ENCODE measurements at places on chromosomes 16 and 17. TPM values are rescaled to one million over a fixed set of nuclear protein-coding genes. Genes with fewer than 3 reads are reported as not detected.

- no peak overlapping the region for H3K4me3 ChIP-seq
- no peaks in the 10 kb centered on the region for H3K36me3 ChIP-seq
- H3K27me3 ChIP-seq, result no peaks in the 10 kb centered on the region
- H3K27ac ChIP-seq, result no peak overlapping the region
- no peak for DNase-seq
- no peaks in the 10 kb centered on the region for H3K4me1 ChIP-seq
Observed at GRCh38 chr16:66491716-66492064, 58.2 kb downstream of the TK2 start.

Gene OSGIN1
- total RNA-seq, result 4.9 TPM

GRCh38 chr17:3905017-3905520, 11.2 kb downstream of the P2RX1 start:
- no peaks in the 10 kb centered on the region for H3K27me3 ChIP-seq
- no peaks in the 10 kb centered on the region for H3K36me3 ChIP-seq
- H3K27ac ChIP-seq, result no peak overlapping the region
- no peaks in the 10 kb centered on the region for H3K4me1 ChIP-seq

- H3K4me1 ChIP-seq, result no peaks in the 10 kb centered on the region
- no peak for DNase-seq
- H3K27me3 ChIP-seq, result no peaks in the 10 kb centered on the region
- no peaks in the 10 kb centered on the region for H3K36me3 ChIP-seq
- no peak overlapping the region for H3K4me3 ChIP-seq
Observed at GRCh38 chr17:62693616-62694409, 66.3 kb downstream of the MRC2 start.

Gene TSPAN10
- 4.8 TPM for total RNA-seq

DNA sequence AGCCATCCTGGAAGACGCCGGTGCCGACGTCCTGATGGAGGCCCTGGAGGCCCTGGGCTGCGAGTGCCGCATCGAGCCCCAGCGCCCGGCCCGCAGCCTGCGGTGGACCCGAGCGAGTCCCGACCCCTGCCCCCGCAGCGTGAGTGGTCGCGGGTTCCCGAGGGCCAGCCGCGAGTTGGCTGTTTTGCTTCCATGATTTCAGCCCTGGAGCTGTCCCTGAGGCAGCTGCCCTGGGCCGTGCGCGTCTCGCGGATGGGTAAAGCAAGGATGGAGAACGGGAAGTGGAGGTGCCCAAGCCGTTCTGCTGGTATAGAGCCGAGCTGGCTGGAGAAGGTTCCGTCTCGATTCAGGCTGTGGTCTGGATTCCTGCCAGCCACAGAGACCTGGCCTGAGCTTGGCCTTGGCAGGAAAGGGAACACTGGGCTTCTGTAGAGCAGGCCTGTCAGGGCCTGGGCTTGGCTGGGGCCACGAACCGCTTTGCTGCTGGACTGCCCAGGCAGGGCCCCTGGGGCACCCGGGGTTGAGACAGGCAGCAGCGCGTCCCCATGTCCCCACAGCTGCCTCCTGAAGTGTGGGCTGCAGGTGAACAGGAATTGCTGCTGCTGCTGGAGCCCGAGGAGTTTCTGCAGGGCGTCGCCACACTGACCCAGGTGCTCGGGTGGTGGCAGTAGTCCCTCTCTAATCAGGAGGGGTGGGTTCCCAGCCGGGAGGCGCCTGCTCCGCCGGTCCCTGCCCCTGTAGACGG, 941 bp upstream of the MRPS34 start:
- H3K27me3 ChIP-seq, result no peaks in the 10 kb centered on the region
- peaks cover 51% of the 10 kb centered on the region for H3K4me1 ChIP-seq
- H3K27ac ChIP-seq, result peak overlapping the region; percentile 95
- peak overlapping the region; percentile 71 for H3K4me3 ChIP-seq
- no peak for DNase-seq
